ENCODE measurements at places on chromosomes 3 and 15.

DNA sequence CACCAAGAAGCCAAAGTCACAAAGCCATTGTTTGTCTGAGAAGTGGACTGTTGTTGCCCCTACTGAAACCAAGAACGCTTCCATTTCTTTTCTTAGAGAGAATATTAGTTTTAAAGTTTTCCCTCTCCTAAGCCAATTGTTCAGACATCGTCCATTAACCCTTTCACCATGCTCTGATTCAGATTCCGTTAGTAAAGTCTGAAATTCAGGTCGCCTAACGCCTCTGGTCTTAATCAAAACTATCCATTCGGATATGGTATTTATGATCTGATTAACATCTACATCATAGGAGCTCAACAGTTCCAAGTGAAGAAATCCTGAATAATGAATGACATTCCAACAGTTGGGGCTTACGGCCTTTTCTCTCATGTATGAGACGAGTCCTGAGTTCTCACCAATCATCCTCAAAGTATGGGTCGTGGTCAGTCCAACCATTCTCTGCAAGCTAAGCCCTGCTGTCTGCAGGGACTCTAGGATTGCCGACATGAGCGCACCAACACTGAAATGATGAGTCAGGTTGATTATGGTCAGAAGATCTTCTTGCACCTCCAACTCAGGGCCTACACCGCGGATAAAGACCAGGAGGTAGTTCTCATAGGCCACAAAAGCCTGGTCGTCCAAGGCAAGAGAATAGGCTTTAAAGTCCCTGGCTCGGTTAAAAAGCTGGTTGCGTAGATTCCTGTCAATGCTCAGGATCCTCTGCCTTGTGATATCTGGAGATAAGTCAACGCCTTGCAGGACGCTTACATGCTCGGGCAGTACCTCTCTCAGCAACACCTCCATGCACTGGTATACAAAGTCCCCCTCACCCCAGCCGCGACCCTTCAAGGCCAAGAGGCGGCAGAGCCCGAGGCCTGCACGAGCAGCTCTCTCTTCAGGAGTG is 767 bp downstream of the EPM2AIP1 start:
- no peak for DNase-seq

- DNase-seq, result no peak
Measured at GRCh38 chr15:89416339-89417183, 79.8 kb downstream of the RHCG start.

DNA sequence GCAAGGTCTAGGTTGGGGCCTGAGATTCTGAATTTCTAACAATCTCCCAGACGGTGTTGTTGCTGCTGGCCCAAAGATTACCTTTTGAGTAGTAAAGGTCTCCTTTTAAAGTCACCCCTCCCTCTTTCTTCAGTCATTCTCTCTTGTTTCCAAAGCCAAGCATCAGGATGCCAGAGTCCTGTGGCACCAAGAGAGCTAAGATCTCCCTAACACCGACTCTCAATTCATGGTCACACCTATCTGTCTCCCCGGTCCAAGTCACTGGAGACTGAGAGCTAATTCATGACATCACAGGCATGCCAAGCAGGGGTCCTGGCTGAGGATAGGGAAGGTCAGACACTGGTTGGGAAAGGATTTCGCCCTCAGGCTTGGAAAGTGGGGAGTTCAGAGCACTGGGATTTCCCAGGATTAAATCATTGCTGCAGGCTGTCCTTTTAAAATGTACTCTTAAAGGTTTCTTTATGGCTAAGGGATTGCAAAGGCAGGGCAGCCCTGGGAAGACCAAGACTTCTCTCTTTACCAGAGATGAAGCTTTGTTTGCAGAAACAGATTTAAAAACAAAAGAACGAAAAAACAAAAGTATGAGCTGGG is 7.3 kb downstream of the SHOX2 start:
- no peak for DNase-seq

DNA sequence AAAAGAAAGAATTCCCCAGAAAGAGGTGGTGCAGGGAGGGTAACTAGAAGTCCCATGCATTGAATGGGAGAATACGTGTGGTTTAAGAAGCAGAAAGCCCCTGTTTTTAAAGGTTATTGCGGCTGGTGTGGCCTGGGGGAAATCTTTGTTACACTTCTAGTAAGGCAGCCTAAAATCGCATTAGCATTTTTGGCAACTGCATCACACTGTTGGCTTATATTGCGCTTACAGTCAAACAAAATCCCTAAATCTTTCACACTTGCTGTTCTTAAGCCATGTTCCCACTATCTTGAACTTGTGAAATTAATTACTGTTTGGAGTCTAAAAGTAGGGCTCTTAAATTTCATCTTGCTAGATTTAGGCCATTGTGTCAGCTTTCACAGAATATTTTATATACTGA is 66.0 kb upstream of the GOLIM4 start:
- no peak for DNase-seq

- no peak for DNase-seq
Measured at GRCh38 chr15:29945943-29946596, 123.8 kb upstream of the TJP1 start.

- DNase-seq, result no peak
Measured at GRCh38 chr3:43455233-43455632, 166.6 kb downstream of the ANO10 start.

- DNase-seq, result no peak
Measured at GRCh38 chr3:38468765-38469164, 15.1 kb downstream of the ACVR2B start.

DNA sequence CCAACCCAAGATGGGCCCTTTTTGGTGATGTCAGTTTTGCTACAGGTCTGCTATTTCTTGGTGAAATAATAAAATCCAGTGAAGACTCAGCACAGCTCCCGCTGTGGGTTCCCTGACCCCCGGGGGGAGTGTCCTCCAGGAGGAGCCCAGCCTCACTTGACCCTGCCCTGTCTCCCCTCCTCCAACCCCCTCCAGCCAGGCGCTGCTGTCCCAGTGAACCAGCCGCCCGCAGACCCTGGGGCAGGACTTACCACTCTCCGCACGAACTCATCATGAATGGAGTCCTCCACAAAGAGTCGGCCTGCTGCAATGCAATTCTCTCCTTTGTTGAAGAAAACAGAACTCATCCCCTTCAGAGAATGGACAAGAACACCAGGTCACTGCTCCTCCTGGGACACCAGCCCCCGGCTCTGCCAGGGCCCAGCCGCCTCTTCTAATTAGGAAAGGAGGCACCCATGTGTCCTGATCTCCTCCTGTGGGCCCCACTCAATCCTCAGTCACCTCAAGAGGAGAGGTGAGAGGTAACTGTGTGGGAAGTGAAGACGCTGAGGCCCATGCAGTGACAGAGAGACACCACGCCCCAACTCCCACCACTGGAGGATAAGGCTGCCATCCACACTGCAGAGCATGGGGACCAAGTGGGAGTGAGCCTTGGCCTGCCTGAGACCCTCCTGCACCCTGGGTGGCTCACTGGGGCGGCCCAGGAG is 28.8 kb upstream of the SLC41A3 start:
- DNase-seq, result no peak

GRCh38 chr15:93136606-93137005 is 47.6 kb upstream of the RGMA start:
- no peak for DNase-seq

- DNase-seq, result no peak
Measured at GRCh38 chr3:99957151-99957796, 139.6 kb downstream of the CMSS1 start.

DNA sequence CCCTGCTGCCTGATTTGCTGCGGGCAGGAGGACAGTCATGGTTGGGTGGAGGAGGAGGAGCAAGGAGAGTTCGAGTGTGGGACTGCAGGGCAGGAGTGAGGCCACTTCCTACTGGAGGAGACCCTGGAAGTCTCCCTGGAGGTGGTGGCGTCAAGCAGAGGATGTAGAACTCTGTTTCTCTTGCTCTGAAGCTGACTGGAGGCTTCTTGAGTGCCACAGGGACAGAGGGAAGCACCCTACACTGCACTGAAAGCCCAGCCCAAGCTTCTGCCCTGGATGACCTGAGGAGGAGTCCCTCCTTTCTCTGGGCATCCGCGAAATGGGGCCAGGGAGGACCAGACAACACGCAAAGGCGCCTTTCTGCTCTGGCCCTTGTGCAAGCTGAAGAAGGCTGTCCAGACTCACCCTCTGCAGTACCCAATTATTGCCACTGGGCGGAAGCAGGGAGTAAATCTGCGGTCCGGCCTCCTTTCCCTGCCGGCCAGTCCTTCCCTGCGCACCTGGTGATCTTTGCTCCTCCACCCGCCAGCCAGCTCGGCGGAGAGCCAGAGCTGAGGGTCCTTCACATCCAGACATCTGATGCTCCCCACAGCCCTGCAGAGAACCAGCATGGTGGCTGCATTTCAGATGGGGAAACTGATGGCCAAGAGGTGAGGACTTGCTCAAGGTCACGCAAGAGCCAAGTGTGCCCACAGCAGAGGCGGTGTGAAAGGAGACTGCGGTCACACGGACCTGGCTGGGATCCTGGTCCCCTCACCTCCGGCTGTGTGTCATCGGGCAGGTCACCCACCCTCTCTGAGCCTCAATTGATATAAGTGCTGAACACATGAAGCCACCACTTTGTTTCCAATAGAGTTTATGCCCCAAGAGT is 207.1 kb downstream of the TBC1D2B start:
- peak; percentile 69 for DNase-seq

DNA sequence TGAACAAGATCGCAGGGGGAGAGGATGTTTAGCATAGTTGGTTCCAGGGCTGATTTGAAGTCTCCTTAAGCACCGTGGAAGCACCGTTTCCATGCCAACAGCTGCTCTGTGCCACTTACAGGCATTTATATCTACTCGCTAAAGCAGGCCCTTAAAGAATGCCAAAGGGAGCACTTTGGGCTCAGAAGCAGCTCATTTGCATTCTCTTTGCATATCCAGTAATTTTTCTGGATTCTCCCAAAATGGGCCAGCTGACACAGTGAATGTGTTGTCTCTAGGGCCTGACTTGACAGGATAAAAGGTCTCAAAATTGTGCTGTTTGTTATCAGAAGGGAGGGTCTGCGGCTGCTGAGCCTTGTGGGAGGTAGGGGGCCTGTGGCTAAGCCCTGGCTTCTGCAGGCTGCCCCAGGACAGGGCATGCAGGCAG is 138.6 kb downstream of the FBLN2 start:
- DNase-seq, result no peak

GRCh38 chr3:145094355-145094941 is 1066.5 kb downstream of the PLOD2 start:
- DNase-seq, result no peak

GRCh38 chr3:78642226-78643035 is 1125.4 kb downstream of the ROBO1 start:
- DNase-seq, result no peak

GRCh38 chr3:156371701-156372100 is 183.2 kb downstream of the SSR3 start:
- DNase-seq, result no peak

DNA sequence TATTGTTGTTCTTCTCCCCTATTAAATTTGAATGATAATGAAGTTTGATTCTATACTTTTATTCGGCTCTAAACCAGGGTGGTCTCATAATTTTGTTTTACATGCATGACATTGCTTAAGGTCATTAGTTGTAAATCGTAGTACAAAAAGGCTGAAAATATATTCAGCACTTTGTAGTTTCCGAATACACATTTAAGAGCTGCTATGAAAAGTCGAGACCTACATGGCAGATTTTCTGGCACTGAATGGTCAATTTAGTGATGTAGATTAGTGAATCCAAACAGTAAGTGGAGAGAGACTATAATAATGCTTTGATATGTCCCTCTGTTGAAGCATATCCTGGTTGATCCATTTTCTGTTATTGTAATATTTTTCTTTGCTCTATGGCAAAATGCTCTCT is 254.0 kb upstream of the SOX2 start:
- no peak for DNase-seq

- no peak for DNase-seq
Measured at GRCh38 chr3:123015596-123015995, 12.0 kb downstream of the SEMA5B start.

GRCh38 chr3:14304101-14305045 is 98.0 kb upstream of the SLC6A6 start:
- DNase-seq, result no peak

DNA sequence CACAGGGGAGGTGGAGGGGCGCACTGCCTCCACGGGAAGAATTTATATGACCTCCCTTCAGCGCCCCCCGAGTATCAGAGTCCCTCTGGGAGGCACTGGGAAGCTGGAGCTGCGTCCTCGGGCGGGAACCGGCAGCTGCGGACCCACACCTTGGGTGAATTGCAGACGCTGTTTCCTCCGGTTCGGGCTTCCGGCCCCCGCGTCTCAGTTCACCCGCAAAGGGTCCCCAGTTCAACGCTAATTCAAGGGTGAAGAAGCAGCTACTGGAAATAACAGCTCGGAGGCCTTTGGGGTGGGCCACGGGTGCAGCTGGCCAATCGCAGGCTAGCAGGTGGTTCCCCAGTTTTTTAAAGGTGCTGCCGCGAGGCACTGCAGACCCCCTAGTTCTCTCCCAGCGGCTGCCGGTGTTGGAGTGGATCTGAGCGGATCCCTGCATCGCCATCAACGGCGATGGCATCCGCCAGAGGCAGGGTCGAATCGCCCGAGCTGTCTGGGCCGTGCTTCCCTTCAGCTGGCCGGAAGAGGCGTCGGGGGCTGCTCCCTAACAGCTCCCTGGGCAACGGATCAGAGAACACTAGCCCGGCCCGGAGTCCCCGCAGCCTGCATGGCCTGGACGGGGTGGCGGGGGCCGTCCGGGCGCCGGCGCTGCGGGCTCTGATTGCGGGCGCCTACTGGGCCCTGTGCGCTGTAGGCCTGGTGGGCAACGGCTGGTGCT is 19.4 kb upstream of the ADAMTS7 start:
- DNase-seq, result no peak

DNA sequence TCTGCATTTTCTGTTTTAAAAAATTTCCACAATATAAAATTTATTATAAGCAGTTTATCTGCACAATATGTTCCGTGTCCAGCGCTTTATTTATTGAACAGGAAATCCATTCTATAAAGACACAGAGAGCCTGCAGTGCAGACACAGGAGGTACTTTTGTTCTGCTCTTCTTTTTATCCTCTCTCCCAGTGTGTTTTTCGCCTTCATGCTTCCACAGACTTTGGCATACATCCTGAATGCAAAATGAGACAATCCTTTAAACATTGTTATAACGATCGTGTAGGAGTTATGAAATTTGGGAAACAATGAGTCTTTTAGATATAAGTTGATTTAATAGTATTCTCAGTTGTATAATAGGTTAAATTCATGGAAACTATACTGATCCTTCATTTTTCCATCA is 749.2 kb downstream of the NAALADL2 start:
- DNase-seq, result no peak

- DNase-seq, result no peak
Measured at GRCh38 chr3:49277383-49277775, 347 bp upstream of the C3orf62 start.
